Central memory CD4-positive, alpha-beta T cell (primary cell): ENCODE measurements at places on chromosomes 6 and 20.

DNA sequence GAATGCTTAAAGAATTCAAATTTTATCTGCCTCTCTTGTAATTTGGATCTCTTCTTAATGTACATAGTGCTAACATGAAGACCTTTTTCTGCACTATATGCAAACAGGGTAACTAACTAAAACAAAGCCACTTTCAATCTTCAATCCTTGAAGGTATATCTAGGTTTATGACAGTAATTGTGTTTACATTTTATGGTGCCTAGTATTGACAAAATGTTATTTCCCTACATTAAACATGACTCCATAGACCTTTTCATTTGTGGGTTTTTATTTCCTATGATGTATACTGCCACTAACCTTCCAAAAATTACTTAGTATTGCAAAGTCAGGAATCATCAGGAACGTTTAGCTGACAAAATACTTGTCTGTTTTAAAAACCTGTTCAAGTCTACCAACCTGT lies 95.9 kb downstream of the B3GAT2 start:
- DNase-seq = no peak

DNA sequence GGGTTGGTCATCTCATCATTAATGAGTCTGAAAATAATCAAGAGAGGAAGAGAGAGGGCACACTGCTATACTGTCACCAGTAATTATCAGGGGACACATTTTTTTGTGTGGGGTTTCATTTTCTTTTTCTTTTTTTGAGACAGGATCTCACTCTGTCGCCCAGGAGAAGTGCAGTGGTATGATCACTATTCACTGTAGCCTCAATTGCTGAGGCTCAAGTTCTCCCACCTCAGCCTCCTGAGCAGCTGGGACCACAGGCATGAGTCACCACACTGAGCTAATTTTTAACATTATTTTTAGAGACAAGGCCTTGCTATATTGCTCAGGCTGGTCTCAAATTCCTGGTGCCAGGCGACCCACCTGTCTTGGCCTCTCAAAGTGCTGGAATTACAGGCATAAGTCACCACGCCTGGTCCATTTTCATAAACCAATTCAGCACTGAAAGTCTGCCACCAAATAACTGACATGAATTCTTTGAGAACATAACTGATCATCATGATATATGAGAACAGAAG lies 43.3 kb downstream of the EPHA7 start:
- DNase-seq = no peak

- no peak for DNase-seq
These were observed 1090.1 kb upstream of the ADGRB3 start for GRCh38 chr6:67544851-67545452.

GRCh38 chr6:17280552-17281090 lies 540 bp upstream of the RBM24 start:
- DNase-seq = no peak

DNA sequence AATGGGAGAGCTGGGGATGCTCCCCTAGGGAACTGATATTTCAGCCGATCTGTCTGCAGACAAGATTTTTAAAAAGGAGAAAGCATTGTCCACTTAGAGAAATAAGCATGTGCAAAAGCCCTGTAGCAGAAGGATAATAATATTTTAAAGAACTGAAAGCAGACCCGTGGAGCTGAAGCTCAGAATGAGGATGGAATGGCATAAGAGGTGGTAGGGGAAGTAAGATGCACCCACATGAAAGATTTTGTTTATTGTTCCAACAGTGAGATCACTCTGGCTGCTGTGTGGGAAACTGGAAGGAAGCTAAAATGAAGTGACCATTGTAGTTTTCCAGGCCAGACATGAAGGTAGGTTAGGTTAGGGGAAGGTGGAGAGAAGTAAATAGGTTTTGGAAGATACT lies 266.4 kb upstream of the PRDM1 start:
- DNase-seq = no peak

- DNase-seq = no peak
These were observed 50.9 kb downstream of the PLCB4 start for GRCh38 chr20:9119776-9120175.

DNA sequence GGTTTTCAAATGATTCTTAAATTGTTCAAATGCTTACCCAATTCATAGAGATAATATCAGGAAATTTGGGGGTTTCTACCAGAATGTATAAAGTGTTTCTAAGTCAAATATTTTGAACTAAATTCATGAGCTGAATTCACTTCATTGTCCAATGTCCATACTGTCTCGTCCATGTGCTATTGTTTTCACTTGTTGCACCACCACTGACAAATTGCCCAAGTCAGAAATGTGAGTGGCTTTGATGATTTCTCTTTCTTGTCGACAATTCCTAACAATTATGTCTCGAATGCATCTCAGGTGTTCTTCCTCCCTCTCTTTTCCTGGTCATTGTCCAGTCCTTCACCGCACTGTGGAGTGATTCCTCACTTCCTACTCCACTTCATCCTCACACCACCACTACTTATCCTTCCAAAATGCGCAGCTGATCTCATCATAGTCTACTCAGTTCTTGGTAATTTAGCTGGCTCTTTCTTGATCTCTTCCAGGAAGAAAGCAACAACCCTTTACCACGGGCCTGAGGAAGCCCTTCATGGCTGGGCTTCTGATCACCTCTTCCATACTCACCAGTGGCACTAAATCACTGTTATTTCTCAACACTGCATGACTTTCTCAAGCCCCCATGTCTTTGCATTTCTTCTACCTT lies 161.1 kb downstream of the FOXA2 start:
- DNase-seq = no peak
